ENCODE measurements at places on chromosomes 5 and 9.

DNA sequence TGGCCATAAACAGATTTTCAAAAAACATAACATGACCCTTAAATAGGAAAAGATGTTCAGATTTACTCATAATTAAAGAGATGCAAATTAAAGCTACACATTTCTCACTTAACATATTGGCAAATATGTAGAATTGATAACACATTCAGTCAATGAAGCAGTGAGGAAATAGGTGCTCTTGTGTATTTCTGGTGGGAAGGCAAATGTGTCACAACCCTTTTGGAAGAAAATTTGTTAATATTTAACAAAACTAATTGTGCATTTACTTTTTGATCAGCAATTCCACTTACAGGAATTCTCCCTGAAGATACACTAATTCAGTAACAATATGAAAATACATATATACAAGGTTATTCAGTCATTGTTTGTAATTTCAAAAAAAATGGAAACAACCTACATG is 68.1 kb downstream of the FBXW11 start:
- no peak for DNase-seq
- H3K36me3 ChIP-seq: no peaks in the 10 kb centered on the region
- no peak overlapping the region for H3K27ac ChIP-seq
- H3K27me3 ChIP-seq: no peaks in the 10 kb centered on the region
- peaks cover 4% of the 10 kb centered on the region for H3K4me1 ChIP-seq

- no peak for DNase-seq
- H3K4me1 ChIP-seq: no peaks in the 10 kb centered on the region
- H3K27ac ChIP-seq: no peak overlapping the region
- H3K36me3 ChIP-seq: no peaks in the 10 kb centered on the region
- no peaks in the 10 kb centered on the region for H3K27me3 ChIP-seq
- H3K4me3 ChIP-seq: no peak overlapping the region
Observed at GRCh38 chr9:135667463-135668001, 4.4 kb downstream of the LCN9 start.

DNA sequence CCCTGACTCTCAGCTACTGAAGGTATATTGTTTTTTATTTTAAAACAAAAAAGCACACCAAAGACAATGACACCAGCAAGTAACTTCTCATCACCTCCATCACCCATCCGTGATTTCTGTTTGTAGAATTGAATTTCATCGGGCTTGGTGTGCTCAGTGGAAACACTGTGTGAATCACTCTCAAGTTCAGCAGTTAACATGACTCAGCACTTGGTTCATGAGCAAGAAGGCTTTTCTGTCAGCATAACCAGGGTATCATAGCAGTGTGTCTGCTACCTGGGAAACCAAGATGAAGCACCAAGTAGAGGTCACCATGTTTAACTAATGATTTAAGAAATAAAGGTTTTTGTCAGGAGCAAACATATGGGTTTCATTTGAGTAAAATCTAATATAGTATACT is 123.7 kb downstream of the INSYN2B start:
- no peaks in the 10 kb centered on the region for H3K4me1 ChIP-seq
- no peak overlapping the region for H3K27ac ChIP-seq
- no peak overlapping the region for H3K4me3 ChIP-seq
- DNase-seq: no peak
- H3K27me3 ChIP-seq: no peaks in the 10 kb centered on the region

DNA sequence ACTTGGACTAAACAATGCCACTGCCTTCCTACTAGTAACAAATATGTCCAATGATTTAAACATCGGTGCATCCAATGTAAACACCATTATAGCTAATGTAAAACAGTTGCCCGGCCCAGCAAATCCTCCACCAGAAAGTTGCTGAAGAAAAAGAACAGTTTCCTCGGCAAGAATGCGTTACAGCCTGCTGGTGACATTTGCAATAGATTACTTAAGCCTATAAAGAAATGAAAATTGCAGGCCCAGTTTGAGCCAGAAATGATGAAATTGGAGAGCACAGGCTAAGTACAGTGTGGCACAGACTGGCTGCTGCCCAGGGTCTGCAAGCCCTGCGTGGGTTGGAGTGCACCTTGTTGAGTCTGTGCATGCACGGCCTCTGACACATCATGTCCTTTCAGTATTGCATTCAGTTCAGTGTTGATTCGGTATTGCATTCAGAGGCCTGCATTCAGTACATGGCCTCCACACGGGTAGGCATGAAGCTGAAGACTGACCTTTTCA is 406.0 kb upstream of the KLF4 start:
- no peaks in the 10 kb centered on the region for H3K36me3 ChIP-seq
- no peak for DNase-seq
- no peaks in the 10 kb centered on the region for H3K4me1 ChIP-seq
- H3K27me3 ChIP-seq: no peaks in the 10 kb centered on the region

GRCh38 chr5:67873935-67874334 is 341.6 kb upstream of the PIK3R1 start:
- H3K4me3 ChIP-seq: no peak overlapping the region
- H3K27ac ChIP-seq: no peak overlapping the region
- DNase-seq: no peak
- no peaks in the 10 kb centered on the region for H3K27me3 ChIP-seq
- no peaks in the 10 kb centered on the region for H3K4me1 ChIP-seq
- no peaks in the 10 kb centered on the region for H3K36me3 ChIP-seq

- DNase-seq: no peak
- no peak overlapping the region for H3K4me3 ChIP-seq
Observed at GRCh38 chr9:19583890-19584289, 175.1 kb downstream of the ACER2 start.

DNA sequence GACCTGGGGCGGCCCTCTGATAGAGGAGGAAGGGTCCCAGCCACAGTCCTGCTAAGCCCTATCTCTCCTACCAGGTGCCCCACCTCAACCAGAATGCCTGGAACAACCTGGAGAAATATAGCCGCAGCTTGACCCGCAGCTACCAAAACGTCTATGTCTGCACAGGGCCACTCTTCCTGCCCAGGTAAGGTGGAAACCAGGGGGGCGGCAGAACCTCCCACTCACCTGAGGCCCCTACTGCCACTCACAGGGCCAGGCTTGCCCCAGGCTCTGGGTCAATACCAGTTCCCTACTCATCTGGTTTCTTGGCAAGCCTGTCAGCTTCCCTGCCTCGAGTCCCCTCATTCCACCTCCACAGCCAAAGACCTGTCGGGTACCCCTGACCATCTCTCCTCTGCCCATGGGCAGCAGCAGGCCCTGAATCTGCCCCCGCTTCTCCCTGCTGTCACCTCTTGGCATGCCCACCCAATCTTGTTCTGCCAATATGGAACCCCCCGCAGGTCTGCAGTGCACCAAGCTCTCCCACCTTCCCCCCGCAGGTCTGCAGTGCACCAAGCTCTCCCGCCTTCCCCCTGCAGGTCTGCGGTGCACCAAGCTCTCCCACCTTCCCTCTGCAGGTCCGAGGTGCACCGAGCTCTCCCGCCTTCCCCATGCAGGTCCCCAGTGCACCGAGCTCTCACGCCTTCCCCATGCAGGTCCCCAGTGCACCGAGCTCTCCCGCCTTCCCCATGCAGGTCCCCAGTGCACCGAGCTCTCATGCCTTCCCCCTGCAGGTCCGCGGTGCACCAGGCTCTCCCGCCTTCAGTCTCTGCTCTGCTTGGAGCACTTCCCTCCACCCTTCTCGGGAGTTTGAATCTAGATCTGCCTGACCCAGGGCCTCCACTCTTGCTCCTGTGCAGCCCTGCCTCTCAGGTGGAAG is 2.6 kb downstream of the ENDOG start:
- H3K36me3 ChIP-seq: peaks cover 27% of the 10 kb centered on the region
- DNase-seq: no peak
- H3K27ac ChIP-seq: no peak overlapping the region
- H3K4me3 ChIP-seq: no peak overlapping the region

GRCh38 chr5:139925650-139926640 is 117.2 kb downstream of the NRG2 start:
- no peak overlapping the region for H3K4me3 ChIP-seq
- peak; percentile 59 for DNase-seq
- peaks cover 1% of the 10 kb centered on the region for H3K27me3 ChIP-seq
- peak overlapping the region; percentile 63 for H3K27ac ChIP-seq
- H3K4me1 ChIP-seq: peaks cover 39% of the 10 kb centered on the region

GRCh38 chr5:180171568-180172094 is 37.4 kb downstream of the RASGEF1C start:
- no peaks in the 10 kb centered on the region for H3K36me3 ChIP-seq
- DNase-seq: no peak
- H3K4me1 ChIP-seq: no peaks in the 10 kb centered on the region
- no peak overlapping the region for H3K4me3 ChIP-seq
- H3K27ac ChIP-seq: no peak overlapping the region
- no peaks in the 10 kb centered on the region for H3K27me3 ChIP-seq

DNA sequence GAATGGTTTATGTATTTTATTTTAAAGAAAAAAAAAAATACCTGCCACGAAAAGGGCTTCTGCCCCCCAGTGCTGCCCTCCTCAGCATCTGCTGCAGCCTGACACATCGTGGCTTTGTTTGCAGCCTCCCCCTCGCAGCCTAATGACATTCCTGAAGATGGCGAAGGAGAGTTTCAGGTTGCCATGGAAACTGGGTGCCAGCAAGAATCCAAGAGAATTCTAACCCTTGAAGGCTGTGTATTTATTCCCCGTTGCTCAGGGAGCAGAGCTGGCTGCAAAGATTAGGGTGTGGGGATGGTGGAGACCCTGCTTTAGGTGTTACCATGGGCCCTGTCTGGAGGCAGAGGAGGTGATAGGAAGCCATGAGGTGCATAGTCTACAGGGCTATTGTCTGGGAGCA is 126.6 kb downstream of the NSG2 start:
- no peak for DNase-seq
- no peak overlapping the region for H3K27ac ChIP-seq
- no peaks in the 10 kb centered on the region for H3K4me1 ChIP-seq
- no peaks in the 10 kb centered on the region for H3K27me3 ChIP-seq
- no peak overlapping the region for H3K4me3 ChIP-seq
- H3K36me3 ChIP-seq: no peaks in the 10 kb centered on the region

DNA sequence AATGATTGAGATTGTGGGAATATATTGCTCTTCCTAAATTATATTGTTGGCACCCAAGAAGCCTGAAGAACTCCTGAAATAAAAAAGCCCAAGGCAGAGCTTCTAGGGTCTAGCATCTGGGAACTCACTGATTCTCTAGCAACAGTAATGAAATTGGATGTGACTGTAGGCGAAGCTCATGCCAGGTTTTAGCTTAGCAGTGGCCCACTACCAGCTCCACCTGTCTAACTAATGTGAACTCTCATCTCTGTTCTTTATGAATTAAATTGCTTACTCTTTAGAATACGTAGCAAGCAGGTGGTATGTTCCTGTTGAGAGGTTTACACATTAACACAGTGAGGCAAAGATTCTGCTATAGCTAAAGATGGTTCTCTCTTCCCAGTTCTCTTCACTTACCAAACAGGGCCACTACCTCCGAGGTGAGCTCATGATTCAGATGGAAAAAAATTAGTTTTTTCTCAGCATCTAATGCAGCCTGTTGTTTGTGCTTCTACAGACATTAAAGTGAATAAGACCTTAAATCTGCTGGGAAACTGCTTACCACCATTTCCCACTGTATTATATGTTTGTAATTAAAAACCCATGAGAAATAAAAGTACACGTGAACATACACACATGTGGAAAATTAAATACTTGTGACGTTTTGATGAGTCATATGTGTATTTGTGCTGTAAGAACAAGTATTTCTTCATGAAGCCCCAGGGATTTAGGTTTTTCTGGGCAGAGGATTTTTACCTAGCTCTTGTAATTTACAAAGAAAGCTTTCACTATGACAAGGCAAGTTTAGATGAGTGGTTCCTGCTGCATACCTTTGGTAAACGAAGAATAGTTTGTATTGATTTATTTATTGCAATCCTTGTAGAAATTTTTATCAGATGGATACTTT is 360.1 kb downstream of the KDM4C start:
- H3K36me3 ChIP-seq: peaks cover 10% of the 10 kb centered on the region
- DNase-seq: no peak
- H3K27me3 ChIP-seq: no peaks in the 10 kb centered on the region

- no peak overlapping the region for H3K27ac ChIP-seq
- DNase-seq: no peak
- H3K4me3 ChIP-seq: no peak overlapping the region
- H3K27me3 ChIP-seq: no peaks in the 10 kb centered on the region
- no peaks in the 10 kb centered on the region for H3K4me1 ChIP-seq
Observed at GRCh38 chr5:118593003-118593328, 395.4 kb downstream of the DTWD2 start.
